GM18507 (cell line): ENCODE measurements at places on chromosomes 11 and 22.

DNA sequence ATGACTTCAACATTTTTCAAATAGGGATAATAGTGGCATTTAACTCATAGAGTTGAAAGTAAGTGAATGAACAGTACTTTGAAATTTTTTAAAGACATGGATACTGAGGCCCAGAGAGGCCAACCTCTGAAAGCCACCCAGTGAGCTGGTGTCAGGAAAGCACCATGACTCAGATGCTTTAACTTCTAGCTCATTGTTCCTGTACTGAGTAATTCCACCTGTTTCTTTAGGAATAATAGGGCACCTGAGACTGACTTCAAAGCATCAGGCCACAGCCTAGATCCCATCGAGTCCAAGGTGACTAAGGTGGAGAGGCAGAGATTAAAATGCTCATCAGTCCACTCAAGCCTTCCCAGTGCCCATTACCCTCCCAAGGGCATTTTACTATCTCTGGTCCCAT, 491.8 kb upstream of the TENM4 start:
- DNase-seq: no peak

GRCh38 chr22:19005905-19006304, 69.8 kb upstream of the PRODH start:
- no peak for DNase-seq

DNA sequence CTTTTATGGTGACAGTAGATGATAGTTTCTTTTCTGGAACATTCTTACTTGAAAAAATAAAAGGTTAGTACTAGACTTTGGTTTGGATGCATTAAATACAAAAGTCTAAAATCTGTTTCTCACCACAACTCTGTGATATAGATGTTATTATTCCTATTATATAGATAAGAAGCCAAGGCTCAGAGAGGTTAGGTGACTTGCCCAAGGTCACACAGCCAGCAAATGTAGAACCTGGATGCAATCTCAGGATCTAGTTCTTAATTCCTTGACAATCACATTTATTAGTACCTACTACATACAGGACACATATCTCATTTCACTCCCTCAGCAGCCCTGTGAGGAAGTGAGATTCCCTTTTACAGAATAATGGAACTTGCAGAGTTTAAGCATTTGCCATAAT, 26.3 kb upstream of the SMCO4 start:
- no peak for DNase-seq

DNA sequence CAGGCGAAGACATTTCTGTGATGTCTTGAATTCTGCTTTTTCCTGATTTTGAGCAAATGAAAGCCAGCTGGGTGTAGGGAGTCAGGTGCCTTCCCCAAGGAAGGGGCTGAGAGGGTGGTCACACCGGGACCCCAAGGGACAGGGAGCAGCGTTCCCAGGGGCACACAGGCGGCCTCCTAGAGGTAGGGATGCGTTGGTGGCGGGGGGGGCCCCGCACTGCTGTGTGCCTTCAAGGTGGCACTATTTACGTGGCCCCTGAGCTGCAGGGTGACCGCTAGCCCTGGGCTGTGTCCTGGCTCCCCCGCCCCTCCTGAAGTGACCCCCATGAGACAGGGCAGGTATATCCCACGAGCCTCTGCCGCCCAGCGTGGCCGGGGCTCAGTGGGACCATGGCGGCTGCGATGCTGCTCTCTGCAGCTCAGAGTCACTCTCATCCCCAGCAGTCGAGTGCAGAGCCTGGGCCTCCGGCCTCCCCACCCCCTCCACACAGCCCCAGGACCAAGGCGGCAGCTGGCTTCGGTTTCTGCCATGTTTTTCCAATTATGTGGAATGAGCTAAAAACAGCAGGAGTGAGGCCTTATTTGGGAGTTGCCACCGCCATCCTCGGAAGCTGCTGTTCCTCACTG, 60.9 kb downstream of the LRP5 start:
- no peak for DNase-seq

DNA sequence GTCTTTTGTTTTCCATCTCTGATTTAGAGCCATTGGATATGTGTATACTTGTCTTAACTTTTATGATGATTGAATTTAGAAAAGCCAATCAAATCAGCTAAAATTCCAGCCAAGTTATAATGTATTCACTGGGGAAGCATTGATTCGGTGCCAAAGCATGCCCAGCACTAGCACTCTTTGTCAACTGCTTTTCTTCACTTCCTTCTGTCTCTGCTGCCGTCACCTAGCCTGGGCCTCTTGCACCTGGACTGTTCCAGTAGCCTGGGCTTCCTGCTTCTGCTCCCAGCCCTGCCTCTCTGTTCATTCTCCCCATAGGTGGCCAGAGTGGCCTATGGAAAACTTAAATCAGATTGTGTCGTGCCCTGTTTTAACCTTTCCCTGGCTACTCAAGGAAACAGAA, 80.7 kb downstream of the NAV2 start:
- no peak for DNase-seq

- no peak for DNase-seq
These were observed 50.0 kb downstream of the RBX1 start for GRCh38 chr22:41000941-41001721.

- no peak for DNase-seq
These were observed 13.4 kb upstream of the CCND1 start for GRCh38 chr11:69627551-69627950.

DNA sequence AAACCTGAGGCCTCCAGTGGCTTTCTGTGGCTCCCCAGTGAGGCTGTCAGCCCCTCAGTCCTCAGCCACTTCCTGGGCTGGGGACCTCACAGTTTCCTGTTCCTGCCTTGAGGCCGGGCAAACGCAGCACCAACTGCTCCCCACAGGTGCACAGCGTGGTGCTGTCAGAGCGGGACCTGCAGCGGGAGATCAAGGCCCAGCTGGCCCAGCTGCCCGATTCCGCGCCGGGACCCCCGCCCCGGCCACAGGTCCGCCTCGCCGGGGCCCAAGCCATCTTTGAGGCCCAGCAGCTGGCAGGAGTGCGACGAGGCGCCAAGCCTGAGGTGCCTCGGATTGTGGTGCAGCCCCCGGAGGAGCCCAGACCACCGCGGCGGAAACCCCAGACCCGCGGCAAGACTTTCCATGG, 5.4 kb downstream of the TBC1D10C start:
- DNase-seq: peak; percentile 65

DNA sequence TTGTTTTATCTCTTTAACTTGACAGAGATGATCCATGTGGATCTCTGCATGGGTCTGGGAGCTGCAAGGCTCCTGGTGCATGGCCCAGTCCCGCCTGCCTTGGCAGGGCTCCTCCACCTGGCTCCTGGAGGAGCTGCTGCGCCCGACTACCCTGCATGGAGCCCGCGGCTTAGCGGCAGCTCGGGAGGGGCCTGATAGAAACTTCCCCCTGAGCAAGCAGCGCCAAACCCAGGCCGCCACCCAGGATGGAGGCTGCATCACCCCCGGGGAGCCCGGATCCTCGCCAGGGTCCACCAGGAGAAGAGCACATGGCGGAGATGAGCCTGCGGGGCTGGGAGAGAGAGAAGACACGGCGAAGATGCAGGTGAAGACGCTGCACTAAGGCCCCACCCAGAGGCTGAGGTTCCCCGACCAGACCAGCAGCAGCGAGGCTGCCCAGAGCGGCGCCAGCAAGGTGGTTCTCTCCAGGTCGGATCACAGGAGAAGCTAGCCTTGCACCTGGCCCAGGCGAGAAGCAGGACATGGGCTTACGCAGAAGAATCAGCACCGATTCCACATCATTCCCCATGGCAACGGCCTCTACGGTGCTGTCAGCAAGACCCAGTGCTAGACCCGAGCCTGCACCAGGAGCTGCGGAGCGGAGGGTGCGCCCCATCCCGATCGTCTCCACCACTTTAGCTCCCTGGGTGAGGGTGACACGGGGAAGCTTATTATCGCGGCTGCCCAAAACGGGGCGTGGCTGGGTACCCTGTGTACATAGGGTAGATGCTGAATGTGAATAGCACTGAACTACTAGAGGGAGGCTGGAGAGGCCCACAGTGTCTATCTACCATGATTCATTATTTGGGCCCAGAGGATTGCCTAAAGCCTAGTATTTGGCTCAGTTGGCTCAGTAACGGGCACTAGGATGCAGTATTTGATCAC, 41.3 kb upstream of the VPREB1 start:
- DNase-seq: no peak

DNA sequence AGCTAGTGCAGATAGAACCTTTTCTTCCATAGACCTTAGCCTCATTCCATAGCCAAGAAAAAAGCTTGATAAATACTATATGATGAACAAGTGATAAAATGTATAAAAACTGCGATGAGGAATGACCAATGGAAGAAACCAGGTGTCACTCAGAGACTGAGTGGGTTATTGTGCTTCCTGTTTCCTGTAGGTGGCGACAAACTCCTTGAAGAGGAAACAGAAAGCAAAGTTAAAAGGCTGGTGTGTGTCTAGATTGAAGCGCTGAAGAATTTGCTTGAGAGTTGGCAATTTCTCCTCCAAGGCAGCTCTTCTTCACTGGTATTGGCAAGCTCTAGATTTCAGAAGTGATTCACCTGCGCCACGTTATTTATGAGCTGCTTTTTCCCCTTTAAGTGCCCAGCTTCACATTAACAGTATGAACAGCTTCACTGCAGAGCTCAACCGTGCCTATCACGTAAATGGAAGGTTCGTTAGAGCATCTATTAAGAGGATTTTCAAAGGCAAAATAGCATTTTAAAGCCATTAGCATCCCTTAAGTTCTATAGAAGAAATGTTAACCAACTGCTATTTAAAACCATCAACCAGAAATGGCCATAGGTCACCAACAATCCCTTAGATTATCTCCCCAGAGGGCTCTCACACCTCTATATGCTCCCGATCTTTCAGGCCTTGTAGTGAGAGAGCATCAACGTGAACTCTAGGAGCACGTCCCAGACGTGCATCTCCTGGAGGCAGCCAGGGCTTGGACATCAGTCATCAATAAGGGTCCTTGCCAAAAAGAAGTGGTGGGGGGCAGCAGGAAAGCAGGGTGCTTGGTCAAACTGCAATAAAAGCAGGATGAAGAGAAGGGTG, 179.4 kb downstream of the CADM1 start:
- peak; percentile 23 for DNase-seq

DNA sequence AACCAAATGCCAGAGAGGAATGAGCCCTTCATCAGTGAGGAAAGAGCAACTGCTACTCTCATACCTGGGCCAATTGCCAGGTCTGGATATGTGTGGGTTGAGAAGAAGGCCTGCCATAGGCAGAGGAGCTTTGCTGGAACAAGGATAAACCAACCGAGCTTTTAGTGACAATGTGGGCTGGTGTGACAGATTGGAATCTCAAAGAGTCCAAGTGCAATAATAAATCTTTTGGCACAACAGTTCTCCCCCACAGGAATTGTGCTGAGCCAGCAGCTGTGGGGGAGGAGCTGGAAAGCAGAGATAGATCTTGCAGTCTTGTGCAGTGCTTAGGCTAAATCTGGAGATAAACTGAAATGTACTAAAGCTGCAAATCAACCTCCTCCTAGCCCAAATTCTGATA, 79.4 kb upstream of the ISX start:
- DNase-seq: no peak

DNA sequence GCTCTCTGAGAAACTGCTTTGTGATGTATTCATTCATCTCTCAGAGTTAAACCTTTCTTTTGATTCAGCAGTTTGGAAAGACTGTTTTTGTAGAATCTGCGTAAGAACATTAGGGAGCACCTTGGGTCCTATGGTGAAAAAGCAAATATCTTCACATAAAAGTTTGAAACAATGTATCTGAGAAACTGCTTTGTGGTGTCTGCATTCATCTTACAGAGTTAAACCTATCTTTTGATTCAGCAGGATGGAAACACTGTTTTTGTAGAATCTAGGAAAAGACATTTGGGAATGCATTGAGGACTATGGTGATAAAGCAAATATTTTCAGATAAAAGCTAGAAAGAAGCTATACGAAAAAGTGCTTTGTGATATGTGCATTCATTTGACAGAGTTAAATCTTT, 361.3 kb downstream of the OR4C45 start:
- DNase-seq: no peak
